ENCODE measurements at places on chromosomes 7 and 10.

DNA sequence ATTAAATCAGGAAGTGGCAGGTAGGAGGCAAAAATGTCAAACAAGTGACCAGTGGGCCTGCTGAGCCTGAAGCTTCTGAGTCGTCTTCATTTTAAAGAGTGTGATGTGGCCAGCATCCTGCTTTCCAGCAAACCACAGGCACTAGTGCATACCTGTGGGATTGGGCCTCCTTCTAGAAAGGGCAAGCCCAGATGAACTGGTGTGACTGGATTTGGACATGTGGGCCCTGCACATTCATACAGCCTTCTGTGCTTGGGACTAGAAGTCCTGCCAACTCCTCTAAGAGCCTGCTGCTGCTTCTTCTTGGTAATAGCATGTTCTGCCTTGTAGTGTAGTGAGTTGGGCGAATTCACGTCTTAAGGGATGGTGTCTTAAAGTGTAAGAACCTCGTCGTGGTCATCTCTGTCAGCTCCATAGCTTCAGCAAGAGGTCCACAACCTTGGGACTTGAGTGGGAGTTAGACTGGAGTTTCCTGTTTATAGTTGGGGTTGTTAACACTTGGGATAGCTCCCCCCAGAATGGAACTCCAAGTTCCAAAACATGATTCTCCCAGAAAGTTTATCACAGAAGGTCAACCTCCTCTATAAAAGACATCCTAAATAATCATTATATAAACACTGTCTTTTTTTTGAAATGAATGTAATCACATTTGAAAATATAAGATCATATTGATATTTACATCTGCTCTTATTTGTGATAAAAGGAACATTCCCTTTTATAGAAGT is 11.2 kb downstream of the BMPER start:
- no peak for DNase-seq

GRCh38 chr7:155322530-155322929 is 24.9 kb downstream of the INSIG1 start:
- DNase-seq = no peak

DNA sequence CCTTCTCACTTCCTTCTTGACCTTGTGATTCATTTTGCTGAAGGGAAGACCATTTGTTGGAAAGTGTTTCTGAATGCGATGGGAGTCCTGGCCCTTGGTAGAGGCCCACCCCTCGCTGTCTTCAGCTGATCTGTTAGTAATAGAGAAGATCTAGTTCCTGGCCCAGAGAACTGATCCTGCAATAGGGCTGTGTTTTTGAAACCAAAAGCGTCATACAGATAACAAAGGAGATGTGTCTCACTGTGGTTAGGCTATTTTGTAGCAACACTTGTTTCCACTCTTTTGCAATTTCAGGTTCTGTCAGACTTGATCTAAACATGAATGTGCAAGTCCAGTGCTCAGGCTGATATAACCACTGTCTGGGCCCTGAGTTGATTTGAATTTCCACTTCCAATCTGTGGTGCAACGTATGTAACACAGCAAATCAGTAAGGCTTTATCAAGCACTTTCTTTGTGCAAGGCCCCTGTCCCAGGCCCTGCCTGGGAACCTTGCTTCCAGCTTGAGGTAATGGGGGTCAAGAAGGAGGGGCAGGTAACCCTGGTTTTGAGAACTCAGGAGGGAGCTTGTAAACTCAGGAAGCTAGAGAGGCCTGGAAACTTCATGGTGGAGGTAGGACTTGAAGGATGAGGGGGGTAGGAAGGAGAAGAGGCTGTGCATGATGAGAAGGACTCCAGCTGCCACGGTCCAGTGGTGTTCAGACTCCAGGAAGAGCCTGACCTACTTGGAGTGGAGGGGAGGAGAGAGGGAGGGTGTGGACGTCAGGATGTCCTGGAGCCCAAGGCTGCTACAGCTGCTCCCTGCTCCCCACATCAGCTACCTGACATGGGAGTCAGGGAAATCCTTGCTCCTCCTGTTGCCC is 42.2 kb upstream of the SRGN start:
- no peak for DNase-seq

- DNase-seq = no peak
Observed at GRCh38 chr10:50635286-50635685, 11.5 kb upstream of the SGMS1 start.

- DNase-seq = no peak
Observed at GRCh38 chr7:179209-179681, 13.1 kb upstream of the FAM20C start.

- DNase-seq = no peak
Observed at GRCh38 chr7:10122551-10123100, 851.0 kb upstream of the PHF14 start.

DNA sequence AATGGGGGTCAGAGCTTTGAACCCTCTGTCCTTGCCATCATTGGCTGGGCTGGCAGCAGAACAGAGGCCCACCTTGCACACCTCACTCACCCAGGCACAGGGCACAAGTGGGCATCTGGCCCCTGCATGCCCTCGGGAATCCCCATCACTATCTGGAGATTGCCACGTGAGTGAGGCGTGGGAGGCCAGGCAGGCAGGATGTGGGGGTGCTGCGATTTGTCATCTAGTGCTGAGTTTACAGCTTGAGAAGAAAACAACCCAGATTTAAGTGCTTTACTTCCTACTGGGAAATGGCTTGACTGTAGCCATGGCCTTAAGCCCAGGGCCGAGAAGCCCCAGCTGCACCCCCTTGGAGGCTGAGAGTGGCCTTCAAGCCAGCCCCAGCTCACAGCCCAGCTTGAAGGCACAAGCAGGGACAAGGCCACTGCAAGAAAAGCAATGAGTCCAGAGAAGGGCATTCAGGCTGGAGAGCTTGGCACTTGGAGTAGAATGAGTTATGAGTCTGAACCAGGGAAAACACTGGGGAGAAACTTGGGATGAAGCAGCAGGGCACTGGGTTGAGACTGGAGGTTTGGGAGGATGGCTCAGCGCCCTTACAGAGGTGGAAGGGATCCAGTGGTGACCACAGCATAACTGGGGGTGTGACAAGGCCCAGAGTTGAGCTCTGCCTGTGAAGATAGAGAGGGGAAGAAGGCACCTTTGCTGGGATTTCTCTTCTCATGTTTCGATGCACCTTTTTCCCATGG is 123.0 kb downstream of the CXCL12 start:
- no peak for DNase-seq

- DNase-seq = no peak
Observed at GRCh38 chr7:129841465-129841864, 111.3 kb downstream of the UBE2H start.

DNA sequence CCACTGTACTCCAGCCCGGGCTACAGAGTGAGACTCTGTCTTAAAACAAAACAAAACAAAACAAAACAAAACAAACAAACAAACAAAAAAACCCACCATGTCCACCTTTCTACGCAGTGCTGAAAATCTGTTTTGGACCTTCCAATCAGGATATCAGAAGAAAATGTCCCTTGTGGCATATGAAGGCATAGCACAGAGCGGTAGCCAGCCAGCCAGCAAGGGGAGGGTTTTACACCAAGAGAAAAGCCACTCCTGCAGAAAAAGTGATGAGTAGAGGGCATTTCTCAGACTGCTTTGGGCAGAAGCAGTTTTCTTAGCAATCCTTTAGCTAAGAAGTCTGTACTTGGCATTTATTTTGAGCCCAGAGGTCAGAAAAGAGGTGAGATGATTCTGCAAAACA is 612.2 kb downstream of the TYW1 start:
- no peak for DNase-seq

DNA sequence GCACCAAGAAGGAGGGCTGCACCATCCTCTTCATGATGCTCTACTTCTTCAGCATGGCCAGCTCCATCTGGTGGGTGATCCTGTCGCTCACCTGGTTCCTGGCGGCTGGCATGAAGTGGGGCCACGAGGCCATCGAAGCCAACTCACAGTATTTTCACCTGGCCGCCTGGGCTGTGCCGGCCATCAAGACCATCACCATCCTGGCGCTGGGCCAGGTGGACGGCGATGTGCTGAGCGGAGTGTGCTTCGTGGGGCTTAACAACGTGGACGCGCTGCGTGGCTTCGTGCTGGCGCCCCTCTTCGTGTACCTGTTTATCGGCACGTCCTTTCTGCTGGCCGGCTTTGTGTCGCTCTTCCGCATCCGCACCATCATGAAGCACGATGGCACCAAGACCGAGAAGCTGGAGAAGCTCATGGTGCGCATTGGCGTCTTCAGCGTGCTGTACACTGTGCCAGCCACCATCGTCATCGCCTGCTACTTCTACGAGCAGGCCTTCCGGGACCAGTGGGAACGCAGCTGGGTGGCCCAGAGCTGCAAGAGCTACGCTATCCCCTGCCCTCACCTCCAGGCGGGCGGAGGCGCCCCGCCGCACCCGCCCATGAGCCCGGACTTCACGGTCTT is 1.9 kb downstream of the FZD1 start:
- DNase-seq = no peak

DNA sequence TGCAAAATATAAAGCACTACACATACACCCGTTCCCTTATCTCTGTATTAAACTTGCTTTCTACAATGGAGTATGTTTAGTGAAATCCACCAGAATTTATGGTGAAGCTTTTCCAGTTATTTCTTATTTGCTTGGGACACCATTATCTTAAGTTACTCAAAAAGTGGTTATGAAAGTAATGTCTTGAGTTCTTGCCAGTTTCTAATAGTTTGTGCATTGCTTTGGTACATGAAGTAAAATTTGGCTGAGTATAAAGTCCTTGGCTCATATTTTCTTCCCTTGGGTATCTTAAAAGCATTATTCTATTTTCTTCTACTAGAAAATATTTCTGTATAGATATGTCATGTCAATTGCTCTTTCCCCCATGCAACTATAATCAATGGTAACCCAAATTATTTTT is 85.2 kb downstream of the POLR1F start:
- DNase-seq = no peak

DNA sequence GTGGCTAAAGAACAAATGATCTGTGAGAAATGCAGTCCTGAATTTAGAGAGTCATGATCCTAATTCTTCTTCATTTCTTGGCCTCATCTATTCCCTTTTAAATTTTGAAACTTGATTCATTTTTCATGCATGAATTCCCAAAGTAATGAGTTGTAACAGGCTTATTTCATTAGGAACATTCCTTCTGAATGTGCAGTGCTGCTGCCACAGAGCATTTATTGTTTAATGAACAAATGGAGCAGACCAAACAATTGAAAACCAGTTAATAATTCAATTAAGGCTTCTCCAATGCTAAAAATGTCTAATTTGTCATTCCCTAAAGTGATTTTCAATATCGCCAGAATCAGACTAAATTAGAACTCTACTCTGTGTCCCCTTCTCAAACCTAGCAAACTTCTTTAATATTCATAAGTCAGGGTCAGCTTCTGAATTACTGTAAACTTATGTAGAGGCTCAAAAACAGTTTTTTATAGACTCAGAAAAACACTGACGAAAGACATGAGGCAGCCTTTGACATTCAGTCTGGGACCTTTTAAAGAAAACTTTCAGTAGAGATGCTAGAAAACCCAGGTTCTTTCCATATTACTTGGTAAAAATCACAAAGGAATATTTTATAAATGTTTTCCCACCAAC is 14.5 kb downstream of the LSMEM1 start:
- no peak for DNase-seq

DNA sequence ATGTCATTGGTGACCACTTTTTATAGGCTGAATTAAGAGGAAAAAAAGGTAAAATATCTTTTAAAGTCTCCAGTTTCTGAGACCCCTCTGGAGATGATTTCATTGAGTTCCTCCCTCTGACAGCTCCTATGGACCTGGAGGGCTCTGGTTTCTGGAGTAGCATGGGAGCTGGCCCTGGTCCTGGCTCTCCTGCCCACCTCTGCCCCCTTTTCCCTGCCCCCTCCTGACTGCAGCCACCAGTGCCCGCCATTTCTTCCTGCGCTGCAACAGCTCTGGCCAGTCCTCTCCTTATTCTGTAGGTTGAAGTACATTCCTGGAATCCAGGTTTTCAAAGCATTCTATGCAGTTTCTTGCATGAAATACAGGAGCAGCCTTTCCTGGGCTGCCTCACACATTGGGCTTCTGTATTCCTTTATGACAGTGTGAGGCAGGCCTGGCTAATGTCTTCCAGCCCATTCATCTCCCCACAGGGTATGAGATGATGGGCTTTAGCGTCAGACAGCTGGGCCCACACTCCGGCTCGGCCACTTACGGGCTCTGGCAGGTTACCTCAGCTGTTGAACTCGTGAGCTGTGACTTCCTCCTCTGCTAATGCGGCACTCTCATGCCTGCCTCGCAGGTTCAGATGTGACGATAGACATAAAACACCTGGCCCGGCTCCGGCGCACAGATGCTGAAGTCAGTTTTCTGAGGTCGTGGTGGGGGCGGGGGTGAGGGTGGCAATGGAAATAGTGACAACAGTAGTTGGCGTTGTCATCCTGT is 101.7 kb downstream of the MGMT start:
- DNase-seq = no peak

- no peak for DNase-seq
Observed at GRCh38 chr10:92208736-92209135, 82.1 kb downstream of the CPEB3 start.

GRCh38 chr7:34135924-34136323 is 230.6 kb downstream of the BMPER start:
- DNase-seq = no peak

DNA sequence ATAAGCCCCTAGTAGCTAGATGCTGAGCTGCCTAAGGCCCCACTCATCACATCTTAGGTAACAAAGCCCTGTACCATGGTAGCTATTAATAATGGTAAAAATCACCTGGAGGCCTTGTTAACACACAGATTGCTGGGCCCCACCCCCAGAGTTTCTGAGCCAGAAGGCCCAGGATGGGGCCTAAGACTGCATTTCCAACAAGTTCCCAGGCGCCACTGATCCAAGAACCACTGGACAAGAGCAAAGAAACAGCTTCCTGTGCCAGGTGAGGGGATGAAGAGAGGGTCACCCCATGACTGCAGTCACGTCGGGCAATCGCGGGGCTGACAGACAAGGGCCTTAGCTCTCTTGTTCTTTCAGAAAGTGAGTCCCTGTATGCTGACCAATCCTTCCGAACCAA is 46.8 kb downstream of the ACSM6 start:
- DNase-seq = no peak

- DNase-seq = peak; percentile 58
Observed at GRCh38 chr7:2954433-2954853, 89.2 kb downstream of the CARD11 start.

GRCh38 chr7:2635810-2636701 is 4.3 kb downstream of the TTYH3 start:
- DNase-seq = no peak

GRCh38 chr10:106310596-106310995 is 853.9 kb downstream of the SORCS1 start:
- DNase-seq = no peak
